Stimulated activated CD8-positive, alpha-beta memory T cell treated with anti-CD3 and anti-CD28 coated beads, Interleukin-15, amount 100 ng/mL, for 1 hour (primary cell): ENCODE measurements at places on chromosomes 1 and 21.

GRCh38 chr1:6412896-6413295, 6.8 kb downstream of the HES2 start:
- no peak for DNase-seq

DNA sequence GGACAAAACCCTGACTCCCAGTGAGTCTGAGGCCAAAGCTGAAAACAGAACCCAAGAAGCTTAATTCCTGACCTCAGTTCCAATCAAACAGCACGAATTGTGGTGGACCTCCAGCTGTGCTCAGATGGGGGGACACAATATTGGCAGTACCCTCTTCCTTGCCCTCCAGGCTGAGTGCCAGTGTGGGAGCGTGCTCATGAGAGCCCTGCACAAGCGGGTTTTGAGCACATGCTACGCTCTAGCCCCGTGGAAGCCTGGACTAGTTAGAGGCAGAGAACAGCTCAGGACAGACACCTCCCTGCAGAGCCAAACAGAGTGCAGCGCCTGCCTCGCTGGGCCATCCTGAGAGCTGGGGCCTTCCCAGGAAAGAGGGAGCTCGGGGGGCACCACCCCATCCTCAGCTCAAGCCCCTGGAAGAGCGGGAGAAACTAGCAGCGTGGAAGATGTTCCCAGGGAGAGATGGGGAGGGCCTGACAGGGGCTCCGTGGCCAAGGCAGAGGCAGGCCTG, 2.8 kb upstream of the SLC25A34 start:
- DNase-seq, result no peak

DNA sequence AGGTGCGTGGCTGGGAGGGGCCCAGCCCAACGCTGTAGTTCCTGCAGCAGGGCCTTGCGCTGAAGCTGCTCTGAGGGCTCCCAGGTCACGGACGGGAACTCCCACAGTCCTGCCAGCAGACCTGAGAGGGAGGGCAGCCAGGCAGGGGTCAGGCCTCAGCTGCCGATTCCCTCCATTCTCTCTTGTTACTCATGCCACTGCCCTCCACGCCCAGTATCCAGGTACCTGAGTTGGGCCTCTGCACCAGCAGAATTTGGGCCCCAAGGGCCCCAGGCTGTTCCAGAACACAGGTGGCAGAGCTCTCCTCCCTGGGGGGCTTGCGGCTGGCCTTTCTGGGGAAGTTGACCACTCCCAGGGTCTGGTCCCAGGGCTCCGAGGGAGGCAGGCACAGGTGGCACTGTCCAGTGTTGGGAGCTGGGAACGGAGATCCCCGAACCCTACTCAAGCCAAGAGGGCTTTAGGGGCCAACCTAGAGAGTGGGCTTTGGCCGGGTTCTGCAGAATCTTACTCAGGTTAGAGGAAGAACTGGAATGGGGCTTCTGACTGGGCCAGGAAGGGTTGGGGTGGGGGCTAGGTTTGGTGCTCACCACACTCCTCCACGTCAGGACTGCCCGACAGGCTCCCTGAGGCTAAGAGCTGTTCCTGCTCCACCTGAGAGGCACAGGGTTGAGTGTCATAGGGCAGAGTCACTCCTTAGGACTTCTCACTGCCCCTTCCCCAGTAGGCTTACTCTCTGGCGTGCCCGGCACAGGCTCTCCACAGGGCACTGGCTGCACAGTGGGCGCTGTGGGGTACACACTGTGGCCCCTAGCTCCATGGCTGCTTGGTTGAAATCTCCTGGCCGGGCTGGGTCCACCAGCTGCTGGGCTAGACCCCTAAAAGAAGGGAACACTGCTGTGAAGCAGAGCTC, 5.0 kb downstream of the HPDL start:
- DNase-seq, result no peak

- DNase-seq, result no peak
Observed at GRCh38 chr1:63537006-63537405, 13.7 kb downstream of the EFCAB7 start.

- no peak for DNase-seq
Observed at GRCh38 chr1:201964261-201964660, 9.0 kb downstream of the TIMM17A start.

GRCh38 chr21:39874206-39874605, 7.0 kb downstream of the PCP4 start:
- DNase-seq, result no peak

DNA sequence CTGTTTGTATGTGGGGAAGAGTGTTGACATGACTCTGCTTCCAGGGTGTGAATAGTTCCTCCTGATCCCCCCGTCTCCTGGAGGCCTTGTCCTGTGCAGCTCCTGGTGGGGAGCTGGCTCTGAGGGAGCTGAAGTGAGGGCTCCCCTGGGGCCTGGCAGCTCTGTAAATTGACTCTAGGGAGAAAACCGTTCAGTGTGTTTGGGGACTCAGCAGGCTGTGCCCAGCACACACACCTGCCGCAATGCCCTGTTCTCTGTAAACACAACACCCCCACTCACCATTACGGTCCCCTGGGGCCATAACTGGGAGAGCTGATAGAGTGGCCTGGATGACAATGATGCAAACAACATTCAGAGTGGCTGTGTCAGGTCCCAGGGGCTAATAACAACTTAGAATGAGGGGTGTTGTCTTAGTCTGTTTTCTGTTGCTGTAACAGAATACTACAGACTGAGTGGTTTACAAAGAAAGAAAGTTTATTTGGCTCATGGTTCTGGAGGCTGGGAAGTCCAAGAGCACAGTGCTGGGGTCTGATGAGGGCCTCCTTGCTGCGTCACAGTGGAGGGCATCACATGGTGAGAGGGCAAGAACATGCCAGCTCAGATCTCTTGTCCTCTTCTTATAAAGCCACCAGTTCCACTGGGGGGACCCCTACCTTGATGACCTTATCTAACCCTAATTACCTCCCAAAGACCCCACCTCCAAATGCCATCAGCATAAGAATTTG, 15.3 kb downstream of the ADORA1 start:
- no peak for DNase-seq

GRCh38 chr1:202589190-202589930, 120.9 kb downstream of the SYT2 start:
- no peak for DNase-seq

GRCh38 chr1:232170909-232171308, 459.0 kb downstream of the SIPA1L2 start:
- no peak for DNase-seq

GRCh38 chr1:31748365-31748764, 15.8 kb downstream of the ADGRB2 start:
- no peak for DNase-seq

GRCh38 chr1:207040181-207040533, 7.6 kb upstream of the C1orf116 start:
- DNase-seq, result no peak

DNA sequence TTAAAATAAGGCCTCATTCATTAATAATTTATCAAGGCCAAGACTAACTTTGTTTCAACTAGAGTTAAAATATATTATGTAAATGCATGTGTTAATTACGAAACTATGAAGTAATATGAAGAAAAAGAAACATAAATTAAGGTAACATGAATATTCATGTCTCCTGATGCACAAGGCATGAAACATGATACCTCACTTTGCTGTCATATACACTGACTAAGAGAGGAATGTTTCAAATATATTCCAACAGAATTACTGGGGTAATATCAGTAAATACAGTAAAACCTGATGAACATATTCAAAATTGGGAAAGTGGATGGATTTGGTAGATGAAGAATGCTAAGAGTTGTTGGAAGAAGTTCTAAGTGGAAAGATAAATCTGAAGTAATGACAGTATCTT, 274.6 kb downstream of the LRRC7 start:
- DNase-seq, result no peak

DNA sequence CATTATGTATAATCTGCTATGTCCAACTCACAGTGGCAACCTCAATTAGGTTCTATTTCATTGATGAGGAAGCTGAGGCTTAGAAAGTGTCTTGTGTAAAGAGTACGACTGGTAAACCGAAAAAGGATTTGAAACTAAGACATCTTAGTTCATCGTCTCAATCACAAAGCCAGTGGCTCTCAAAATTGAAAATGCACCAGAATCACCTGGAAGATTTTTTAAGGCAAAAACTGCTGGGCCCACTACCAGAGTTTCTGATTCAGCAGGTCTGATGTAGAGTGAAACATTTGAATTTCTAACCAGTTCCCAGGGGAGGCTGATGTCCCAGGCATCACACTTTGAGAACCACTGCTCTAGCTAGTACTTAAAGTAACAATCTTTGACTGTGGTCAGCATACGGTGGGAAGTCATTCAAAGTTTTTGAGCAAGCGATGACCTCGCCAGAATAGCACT, 5.2 kb upstream of the LRRC53 start:
- no peak for DNase-seq

DNA sequence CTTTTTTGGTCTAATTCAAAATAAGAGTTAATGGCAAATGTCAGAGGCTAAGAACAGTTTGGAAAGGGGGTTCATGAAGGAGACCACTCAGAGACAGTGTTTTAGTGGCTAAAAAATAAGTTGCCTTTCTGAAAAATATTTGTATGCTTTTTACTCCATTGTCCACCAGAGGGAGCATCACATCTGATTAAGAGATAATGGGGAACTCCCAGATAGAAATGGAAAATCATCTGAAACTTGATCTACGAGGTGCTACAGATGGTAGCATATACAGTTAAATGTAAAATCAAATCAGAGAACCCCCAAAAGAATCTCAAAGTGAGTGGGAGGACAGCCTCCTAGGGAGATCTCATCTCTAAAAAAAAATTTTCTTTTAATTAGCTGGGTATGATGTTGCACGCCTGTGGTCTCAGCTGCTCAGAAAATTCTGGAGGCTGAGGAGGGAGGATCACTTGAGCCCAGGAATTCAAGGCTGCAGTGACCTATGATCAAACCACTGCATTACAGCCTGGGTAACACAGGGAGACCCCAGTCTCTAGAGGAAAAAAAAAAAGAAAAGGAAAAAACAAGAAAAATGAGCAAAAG, 9.7 kb downstream of the SMYD3 start:
- no peak for DNase-seq

GRCh38 chr1:221612047-221612777, 129.7 kb downstream of the DUSP10 start:
- DNase-seq, result no peak
